CD4-positive, CD25-positive, alpha-beta regulatory T cell (primary cell): ENCODE measurements at places on chromosomes 1 and 21. TPM values are rescaled to one million over a fixed set of nuclear protein-coding genes. Genes with fewer than 3 reads are reported as not detected.

GRCh38 chr1:162327788-162328165 lies 48.9 kb downstream of the SPATA46 start:
- no peaks in the 10 kb centered on the region for H3K27me3 ChIP-seq
- DNase-seq = no peak
- no peak overlapping the region for H3K4me3 ChIP-seq
- no peak overlapping the region for H3K27ac ChIP-seq
- H3K36me3 ChIP-seq = no peaks in the 10 kb centered on the region
- no peaks in the 10 kb centered on the region for H3K4me1 ChIP-seq

GRCh38 chr1:96365596-96366390 lies 355.8 kb upstream of the PTBP2 start:
- H3K27me3 ChIP-seq = no peaks in the 10 kb centered on the region
- no peaks in the 10 kb centered on the region for H3K36me3 ChIP-seq
- no peak overlapping the region for H3K27ac ChIP-seq
- H3K4me1 ChIP-seq = no peaks in the 10 kb centered on the region
- H3K4me3 ChIP-seq = no peak overlapping the region
- DNase-seq = no peak

DNA sequence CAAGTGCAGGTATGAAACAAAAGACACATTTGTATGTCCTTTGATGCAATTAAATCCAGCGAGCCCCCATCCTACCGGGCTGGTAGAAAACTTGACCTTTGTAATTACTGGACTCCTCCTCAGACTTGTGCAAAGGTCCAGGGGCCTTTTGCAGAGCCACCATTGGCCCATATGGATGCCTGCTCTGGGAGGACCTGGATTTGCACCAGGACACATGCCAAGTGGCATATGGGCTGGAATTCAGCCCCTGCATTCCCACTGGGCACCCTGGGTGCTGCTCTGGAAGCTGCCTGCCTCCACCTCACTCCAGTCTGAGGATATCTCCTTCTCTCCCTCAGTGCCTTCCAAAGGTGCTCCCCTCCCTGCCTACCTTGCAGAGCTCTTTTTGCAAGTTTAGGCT lies 36.0 kb downstream of the LACTBL1 start:
- no peaks in the 10 kb centered on the region for H3K36me3 ChIP-seq
- H3K4me1 ChIP-seq = no peaks in the 10 kb centered on the region
- no peaks in the 10 kb centered on the region for H3K27me3 ChIP-seq
- DNase-seq = no peak
- no peak overlapping the region for H3K27ac ChIP-seq

GRCh38 chr1:58597076-58597475 lies 20.0 kb upstream of the TACSTD2 start:
- peaks cover 13% of the 10 kb centered on the region for H3K27me3 ChIP-seq
- no peak overlapping the region for H3K4me3 ChIP-seq
- no peak for DNase-seq
- no peaks in the 10 kb centered on the region for H3K4me1 ChIP-seq
- no peaks in the 10 kb centered on the region for H3K36me3 ChIP-seq
- no peak overlapping the region for H3K27ac ChIP-seq

KCNAB2 gene
- polyA plus RNA-seq = 21.2 TPM

SCAF4 gene
- polyA plus RNA-seq = 20.6 TPM

AJAP1 gene
- 0.41 TPM for polyA plus RNA-seq
